ENCODE measurements at places on chromosomes 5 and 9.

GRCh38 chr5:107289030-107289714 lies 381.6 kb downstream of the EFNA5 start:
- no peak for DNase-seq

DNA sequence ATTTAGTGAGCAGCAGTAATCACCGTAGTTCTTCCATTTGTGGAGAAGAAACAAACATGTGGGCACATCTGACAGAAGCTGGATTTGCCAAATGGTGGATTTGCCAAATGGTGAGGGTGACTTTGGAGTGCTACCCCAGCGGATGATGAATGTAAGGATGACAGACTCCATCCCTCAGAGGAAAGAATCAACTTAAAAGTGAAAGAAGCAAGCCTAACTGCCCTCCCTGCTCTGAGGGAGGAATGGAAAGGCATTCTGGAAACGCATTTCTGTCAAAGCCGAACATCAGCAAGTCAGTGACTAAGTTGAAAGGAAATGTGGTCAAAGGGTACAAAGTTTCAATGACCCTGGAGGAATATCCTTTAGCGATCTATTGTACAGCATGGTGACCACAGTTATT lies 143.5 kb downstream of the GPBP1 start:
- no peak for DNase-seq

- peak; percentile 30 for DNase-seq
These were observed 137.5 kb downstream of the ARHGEF28 start for GRCh38 chr5:73763300-73764032.

DNA sequence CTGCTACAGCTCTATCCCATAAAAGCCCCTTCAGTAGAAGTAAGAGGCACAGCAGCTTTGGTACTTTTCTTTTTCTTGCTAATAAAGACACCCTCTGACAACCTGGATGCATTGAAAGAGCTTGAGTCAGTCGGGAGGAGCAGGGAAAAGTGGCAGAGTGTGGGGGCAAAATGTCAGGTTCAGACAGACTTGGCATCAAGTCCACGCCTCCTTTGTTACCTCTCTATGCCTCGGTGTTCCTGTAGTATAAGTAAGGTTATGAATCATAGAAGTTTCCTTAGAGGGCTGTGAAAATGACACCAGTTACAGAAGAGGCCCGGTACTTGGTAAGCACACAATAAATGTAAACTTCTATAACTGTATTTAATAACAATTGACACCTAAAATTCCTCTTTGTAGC lies 133.9 kb downstream of the ESM1 start:
- DNase-seq: no peak

DNA sequence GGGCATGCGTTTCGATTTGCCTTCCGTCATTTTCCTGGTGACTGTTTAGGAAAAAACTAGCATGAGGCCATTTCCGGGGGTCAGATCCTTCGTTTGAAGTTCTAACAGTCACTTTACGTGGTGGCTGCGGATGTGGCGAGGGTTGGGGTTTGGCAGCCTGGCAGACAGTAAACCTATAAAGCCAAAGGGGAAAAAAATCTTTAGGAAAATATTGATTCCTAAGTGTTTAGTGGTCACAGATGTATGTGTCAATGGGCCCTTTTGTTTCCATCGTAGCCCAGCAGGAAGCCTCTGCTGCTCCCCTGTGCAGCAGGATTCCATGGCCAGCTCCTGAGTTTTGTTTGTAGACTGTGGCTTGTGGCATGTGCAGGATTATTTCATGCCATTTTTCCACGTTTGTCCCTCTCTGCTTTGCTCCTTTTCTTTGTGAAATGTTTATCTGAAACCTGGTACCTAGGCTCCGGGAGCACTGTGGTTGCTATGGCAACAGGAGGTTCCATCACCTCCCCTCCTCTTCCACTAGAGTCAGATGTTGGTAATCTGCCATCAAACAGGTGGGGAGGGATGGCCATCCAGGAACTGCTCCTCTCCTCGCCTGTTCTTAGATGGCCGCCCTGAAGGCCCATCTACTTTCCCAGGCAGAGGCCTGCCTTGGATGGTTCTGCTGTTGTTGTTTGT lies 202.3 kb downstream of the AOPEP start:
- DNase-seq: peak; percentile 72

DNA sequence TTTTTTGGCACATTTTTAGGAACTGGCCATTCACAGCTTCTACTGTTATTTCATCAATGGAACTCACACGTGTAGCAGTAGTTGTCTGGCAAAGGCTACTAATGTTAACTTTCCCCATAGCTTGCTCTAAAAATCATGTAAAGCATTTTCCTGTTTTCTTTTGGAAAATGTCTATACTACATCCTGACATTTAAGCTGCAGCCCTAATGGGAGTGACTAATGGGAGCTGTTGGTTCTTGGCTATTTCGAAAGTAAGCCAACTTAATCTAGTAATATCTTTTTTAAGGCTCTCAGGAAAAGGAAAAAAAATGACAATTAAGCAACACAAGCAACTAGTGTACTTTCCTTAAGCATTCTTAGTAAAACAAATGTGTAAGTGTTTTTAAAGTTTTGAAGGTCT lies 169.2 kb downstream of the SLC12A2 start:
- peak; percentile 35 for DNase-seq

DNA sequence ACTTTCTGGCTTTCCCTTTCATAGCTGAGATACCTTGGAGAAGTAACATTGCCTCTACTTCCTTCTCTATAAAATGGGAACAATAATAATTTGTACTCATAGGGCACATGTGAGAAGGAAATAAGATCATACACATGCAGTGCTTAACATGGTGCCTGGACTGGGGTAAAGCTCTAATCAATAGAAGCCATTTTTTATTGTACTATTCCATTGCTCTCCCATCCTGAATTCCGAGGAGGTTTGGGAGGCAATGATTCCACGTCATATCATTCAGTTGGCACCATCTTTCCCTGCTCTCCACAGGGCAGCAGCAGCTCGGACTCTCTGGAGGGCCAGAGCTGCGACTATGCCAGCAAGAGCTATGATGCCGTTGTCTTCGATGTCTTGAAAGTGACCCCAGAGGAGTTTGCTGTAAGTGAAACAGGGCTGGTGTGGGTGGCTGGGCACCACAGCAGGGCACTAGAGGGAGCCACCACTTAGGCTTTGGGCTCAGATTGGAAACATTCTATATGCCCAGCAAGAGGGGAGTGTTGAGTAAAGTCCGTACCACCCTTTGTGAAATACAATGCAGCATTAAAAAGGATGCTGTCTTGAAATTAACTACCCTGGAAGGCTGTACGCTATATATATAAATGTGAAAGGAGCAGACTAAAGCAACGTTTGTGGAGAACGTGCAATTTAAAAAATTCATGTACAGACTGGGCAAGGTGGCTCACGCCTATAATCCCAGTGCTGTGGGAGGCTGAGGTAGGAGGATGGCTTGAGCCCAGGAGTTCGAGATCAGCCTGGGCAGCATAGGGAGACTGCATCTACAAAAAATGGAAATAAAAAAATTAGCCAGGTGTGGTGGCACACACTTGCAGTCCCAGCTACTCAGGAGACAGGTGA lies 51.2 kb downstream of the RALGPS1 start:
- peak; percentile 60 for DNase-seq

GRCh38 chr5:5042806-5043205 lies 97.3 kb upstream of the ADAMTS16 start:
- DNase-seq: no peak

- DNase-seq: no peak
These were observed 371.4 kb downstream of the PSAT1 start for GRCh38 chr9:78668148-78668832.

DNA sequence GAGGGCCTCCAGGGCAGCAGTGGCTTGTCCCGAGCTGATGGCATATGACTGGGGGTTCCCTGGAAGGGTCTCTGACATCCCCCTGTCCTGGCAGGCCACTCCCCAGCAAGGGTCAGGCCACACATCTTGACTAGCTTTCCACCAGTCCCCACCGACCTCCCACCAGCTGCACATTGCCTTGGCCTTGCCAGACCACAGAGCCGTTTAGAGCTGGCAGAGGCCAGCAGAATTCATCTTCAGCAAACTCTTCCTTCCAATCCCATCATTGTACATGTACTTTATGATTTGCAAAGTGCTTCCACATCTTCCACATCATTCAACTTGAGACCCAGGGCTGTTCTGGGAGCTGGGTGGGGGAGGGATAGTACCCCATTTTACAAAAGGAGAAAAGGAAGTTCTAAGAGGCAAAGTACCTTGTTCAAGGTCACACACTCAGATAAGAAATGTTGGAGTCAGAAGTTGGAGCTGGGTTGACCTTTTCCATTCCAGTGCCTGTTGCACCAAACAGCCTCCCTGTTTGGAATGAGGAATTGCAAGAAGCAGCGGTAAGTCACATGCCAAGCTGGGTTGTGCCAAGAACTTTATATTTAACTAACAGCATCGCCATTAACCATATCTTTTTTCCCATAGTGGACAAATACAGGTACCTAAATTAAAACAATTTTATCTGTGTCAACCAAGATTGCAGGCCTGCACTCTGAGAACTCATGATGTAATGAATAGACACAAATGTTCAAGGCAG lies 25.8 kb upstream of the COL15A1 start:
- DNase-seq: no peak
